Activated CD8-positive, alpha-beta memory T cell treated with anti-CD3 and anti-CD28 coated beads for 1 hour (primary cell): ENCODE measurements at places on chromosomes 2 and 18.

GRCh38 chr2:6828299-6828584 is 37.5 kb downstream of the CMPK2 start:
- DNase-seq = no peak

DNA sequence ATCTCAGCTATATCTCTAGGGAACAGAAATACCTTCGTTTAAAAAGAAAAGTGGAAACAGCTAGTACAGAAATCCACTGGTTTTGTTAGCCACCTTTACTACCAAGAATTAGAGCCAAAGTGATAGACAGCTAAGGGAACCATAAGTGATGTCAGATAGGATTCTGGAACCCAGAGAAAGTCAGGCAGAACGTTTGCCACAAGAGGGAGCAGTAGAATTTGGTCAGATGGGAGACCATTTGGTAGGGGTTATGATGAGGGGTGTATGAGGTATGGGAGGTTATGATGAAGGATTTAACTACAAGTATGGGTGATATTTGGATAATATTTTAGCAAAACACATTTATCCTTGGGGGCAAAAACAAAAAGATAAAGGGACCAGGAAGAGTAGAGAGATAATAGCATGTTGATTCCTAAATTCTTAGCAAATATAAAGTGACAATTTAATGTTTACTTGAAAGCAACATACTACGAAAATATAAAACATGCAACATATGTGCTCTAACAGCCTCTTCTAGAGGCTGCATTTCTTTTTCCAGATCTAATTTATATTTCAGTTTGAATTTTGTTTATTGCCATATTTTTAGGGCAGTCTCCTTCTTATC is 3.3 kb downstream of the SLC8A1 start:
- no peak for DNase-seq

GRCh38 chr2:84393829-84394228 is 65.3 kb downstream of the SUCLG1 start:
- no peak for DNase-seq

DNA sequence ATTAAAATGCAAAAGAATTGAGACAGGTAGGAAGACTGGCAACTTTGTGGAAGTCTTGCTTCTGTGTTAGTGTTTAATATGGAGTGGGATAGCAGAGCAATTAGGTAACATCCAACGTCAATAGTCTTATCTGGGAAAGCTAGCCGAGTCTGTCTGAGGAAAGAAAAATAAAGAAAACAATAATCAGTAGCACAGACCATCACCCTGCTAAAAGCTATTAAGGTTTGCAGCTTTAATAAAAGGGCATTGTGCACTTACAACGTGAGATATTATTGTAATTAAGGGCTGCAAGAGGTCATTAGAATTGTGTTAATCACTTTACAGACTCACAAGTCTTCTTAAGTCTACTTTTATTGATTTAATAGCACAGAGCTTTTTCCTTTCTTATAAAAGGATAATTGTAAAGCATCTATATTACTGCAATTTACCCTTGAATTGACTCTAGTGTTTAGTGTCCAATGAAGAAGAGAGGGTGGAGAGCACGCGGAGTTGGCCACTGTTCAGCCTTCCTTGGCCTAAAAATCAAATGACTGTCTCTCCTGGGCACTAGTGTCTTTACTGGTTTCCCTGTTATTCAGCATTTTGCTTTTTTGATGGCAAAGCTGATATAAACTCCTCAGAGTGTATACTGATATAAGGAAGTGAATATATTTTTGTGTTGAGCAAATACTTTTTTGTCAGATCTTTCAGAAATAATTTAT is 2.0 kb downstream of the CDH7 start:
- no peak for DNase-seq

DNA sequence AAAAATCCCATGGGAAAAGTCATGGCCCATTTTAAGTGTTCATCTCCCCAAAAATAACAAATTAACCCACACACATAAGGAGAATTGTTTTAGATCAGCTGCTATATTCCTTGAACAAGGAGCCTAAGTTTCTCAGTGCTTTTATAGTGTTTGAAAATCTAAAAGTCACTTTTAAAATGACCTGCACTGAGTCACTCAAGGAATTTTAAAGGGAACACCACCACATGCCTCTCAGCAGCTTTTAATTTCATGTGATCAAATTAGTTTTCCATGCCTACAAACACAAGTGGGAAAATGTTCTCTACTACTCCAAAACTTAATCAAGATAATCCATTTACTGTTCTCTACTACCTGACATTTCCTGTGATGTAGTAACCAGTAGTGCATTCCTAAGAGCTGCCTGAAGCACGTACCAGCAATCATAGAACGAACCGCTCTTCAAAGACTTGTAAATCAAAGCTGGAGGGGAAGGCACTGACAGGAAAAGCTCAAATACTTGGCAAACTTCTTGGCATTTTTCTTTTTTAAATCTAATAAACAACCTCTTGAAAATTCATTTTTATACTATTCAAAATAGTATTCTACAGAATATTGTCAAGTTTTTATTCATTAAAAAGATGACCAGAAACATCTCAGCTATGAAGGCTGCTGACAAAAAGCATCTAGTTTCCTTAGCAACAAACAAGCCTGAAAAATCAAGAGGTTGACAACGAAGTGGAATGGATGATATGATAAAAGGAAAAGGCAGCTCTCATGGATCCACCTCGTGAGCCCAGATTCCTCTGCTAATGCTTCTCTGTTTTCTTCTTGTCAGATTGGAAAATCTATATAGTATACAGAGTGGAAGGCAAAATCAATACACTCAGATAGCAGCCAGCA is 37.2 kb downstream of the LRPPRC start:
- DNase-seq = no peak

DNA sequence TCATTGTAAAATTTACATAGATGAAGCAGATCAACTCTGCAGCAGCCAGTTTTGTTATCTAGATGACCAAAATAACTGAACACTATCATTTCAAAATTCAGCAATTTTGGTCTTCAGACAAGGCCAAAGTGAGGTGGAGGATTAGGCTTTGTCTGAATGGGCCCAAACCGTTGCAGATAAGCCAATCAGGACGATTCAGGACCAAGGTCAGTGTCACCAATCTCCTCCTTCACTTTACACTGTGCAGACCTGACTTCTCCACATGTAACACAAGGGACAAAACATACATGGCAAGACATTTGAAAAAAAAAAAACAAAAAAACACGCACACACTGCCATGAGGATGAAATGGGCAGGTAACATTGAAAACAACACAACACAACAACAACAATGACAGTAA is 211.2 kb downstream of the NAPG start:
- DNase-seq = no peak
